ENCODE measurements at places on chromosomes 3 and 15.
A peak's percentile ranks its signal among the peaks of the same experiment; 100 is the strongest.

DNA sequence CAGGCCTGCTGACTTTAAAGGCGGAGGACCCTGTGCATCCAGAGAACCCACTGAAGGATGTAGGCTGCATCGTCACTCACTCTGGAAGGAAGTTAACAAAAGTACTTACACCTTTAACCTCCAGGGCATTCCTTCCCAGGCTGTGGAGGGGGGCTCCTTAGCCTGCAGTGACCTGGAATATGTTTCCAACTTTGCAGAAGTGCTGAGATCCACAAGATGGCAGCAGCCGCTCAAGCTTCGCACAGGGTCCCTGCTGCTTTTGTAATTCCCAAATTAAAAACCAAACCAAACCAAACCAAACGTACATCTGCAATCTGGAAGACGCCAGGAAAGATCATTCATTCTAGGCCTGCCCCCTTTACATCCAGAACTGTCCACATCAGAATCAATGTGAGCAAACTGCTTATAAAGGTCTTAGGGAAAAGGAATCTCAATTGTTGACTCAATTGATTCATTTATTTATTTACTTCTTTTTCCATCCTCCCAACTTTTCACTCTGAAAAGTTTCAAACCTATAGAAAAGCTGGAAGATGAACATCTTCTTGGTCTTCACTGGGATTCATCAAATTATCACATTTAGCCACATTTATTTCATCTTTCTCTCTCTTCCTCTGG, 70.5 kb upstream of the KLHL25 start:
- peak; percentile 84 for DNase-seq

GRCh38 chr3:194328053-194328657, 23.0 kb downstream of the CPN2 start:
- DNase-seq = no peak

- no peak for DNase-seq
Measured at GRCh38 chr3:138397983-138398382, 36.4 kb upstream of the ESYT3 start.

DNA sequence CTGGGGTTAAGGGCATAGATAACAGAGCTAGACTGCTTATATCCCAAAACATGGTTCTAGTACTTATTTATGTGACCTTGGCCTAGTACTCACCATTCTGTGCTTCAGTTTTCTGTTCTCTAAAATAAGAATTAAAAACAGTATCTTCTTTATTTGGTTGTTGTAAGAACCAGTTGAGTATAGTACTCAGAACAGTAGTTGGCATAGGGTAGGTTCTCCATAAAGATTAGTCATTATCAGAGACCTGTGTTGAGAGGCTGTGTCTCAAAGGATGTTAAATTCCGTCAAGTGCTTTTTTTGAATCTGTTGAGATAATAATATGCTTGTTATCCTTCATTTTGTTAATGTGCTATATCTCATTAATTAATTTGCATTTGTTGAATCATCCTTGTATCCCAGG, 47.4 kb upstream of the OSTN start:
- DNase-seq = no peak

- DNase-seq = no peak
Measured at GRCh38 chr3:72295276-72295961, 510.5 kb upstream of the PROK2 start.

DNA sequence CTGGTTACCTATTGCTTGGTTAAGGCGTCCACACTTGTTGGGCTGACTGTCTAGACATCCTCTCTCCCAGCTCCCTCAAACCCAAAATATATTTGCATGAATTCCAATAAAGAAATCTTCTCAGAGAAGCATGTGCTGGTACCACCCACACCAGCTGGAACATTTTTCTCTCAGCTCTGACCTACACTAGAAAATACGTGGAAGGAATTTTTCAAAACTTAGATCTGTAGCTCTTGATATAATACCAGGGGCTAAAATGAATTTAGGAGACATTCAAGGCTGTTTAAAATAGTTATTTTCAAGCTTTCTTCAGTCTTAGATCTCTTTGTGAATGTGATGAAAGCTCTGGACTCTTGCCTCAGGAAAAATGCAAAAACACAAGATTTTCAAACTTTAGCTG, 590.4 kb downstream of the PDCD6IP start:
- no peak for DNase-seq

- DNase-seq = no peak
Measured at GRCh38 chr15:57026016-57026592, 107.7 kb downstream of the TCF12 start.

DNA sequence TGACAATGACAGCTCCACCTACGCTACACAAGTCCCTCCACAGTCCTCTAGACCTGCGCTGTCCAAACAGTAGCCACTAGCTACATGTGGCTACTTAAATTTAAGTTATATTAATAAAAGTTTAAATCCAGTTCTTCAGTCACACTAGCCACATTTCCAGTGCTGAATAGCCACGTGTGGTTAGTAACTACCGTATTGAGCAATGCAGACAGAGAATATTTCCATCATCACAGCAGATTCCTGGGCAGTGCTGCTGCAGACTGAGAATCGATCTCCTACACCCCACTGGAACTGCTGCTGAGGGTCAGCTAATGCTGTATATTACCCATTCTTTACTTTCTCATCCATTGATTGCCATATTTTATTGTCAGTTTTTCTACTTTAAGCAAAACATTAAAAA, 40.9 kb downstream of the HDC start:
- no peak for DNase-seq

GRCh38 chr3:48090166-48090939, 74.1 kb upstream of the MAP4 start:
- no peak for DNase-seq

DNA sequence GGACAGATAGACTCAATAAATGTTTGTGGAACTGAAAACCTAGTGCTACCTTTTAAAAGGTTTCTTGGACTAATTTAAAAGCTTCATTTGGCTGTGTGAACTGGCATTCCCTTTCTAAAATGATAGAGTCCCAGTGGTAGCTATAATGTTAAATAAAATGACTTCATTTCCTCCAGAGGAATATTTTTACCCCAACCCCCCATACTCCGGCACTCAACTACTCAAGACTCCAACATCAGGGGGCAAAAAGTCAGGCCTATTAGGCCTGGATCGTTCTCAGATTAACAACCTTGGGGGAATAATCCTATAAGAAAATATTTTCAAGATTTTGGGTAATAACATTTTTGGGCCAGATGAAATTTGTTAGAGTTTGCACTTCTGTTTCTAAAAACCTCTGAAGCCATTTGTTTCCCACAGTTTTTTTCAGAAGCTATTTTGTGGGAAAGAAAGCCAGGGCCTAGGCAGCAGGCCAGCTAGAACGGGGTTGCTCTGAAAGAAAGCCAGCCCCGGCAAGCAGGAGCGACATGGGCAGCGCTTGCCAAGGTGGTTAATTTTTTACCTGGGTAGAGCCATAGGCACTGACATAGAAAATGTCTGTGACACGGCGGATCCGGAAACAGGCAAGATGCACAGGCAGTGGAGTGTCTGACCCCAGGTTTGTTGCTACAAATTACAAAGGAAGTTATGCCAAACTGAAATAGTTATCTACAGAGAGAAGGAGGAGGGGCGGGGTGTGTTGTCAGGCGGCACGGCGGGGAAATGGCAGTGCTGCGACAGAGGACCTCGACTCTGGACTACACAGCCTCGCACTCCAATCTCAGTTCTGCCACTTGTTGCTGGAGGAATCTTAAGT, 84.6 kb downstream of the MAGI1 start:
- no peak for DNase-seq

- no peak for DNase-seq
Measured at GRCh38 chr3:44661189-44661588, 12.7 kb downstream of the ZNF35 start.

- DNase-seq = no peak
Measured at GRCh38 chr15:81327516-81327915, 3.6 kb upstream of the STARD5 start.

GRCh38 chr3:30578479-30578878, 27.9 kb upstream of the TGFBR2 start:
- no peak for DNase-seq

GRCh38 chr3:121995161-121996137, 26.6 kb downstream of the ILDR1 start:
- DNase-seq = peak; percentile 78

DNA sequence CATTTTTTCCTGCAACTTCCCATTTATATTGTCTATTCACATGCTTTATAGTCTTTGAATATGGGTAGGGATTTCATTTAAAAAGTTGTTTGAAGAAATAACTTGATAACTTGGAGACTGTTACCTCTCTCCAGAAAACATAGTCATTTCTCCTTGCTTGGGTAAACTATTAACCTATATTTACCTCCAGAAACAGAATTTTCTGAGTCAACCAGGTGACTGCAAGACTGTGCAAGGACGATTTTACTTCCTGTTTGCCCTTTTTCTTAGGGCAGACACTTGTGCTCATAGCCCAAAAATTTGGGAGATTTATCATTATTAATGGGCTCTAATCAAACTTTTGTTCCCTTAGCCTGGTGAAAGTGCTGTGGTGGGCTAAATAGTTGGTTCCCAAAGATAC, 14.3 kb upstream of the MOBP start:
- DNase-seq = no peak

GRCh38 chr3:23611737-23612295, 193.9 kb upstream of the UBE2E1 start:
- no peak for DNase-seq

GRCh38 chr3:128847666-128848370, 31.6 kb upstream of the ACAD9 start:
- no peak for DNase-seq

DNA sequence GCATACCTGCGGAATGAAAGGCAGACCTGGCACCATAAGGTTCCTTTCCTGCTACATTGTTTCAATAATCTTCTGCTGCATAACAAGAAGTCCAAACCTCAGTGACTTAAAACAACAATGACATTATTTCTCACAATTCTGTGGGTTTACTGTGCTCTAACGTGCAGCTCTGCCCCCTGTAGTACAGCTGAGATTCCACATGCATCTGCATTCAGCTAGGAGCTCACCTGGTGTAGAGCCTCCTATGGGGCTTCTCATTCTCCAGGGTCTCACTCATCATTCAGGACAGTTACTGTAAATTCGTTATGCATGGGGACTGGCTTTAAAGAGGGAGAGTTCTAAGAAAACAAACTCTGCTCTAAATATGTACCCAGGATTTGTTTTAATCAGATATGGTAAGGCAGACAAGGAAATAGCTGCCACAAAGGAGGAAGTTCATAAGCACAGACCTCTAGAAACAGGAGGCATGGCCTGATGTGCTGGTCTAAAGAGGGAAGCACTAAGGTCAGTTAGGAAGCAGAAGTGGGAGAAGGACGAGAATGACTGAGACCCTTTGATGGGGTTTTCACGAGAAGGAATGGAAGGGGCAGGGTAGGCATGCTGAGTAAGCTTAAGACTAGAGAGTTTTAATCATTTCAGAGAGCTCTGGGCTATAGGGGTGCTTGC, 347.0 kb downstream of the NEK10 start:
- no peak for DNase-seq

GRCh38 chr3:169299129-169299528, 364.4 kb downstream of the MECOM start:
- no peak for DNase-seq

DNA sequence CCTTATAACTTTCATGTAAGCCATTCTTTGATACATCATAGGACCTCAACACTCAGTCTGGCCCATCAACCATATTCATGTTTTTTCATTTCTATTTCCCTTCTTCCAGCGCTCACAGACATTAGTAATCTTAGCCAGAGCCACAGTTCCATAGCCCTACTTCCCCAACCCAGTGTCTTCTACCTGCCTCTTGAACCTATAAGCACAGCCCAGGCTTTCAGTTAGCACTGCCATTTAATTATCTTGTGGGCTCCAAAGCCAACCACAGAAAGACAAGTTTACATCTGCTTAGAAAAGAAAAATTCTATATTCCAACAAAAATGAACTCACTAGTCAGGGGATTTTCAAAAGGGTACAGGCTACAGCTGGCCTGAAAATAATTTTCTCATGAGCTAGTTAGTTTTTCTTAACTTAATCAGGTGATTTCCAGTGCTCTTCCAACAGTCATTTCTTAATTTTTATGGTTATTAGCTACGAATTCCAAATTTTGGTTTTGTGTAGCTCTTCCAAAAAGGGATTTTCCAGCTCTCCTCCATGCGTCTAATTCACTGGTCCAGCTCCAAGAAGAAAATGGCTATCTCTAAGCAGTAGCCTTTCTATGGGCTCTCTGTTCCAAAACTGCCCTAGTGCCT, 13.7 kb downstream of the CD200 start:
- DNase-seq = no peak

DNA sequence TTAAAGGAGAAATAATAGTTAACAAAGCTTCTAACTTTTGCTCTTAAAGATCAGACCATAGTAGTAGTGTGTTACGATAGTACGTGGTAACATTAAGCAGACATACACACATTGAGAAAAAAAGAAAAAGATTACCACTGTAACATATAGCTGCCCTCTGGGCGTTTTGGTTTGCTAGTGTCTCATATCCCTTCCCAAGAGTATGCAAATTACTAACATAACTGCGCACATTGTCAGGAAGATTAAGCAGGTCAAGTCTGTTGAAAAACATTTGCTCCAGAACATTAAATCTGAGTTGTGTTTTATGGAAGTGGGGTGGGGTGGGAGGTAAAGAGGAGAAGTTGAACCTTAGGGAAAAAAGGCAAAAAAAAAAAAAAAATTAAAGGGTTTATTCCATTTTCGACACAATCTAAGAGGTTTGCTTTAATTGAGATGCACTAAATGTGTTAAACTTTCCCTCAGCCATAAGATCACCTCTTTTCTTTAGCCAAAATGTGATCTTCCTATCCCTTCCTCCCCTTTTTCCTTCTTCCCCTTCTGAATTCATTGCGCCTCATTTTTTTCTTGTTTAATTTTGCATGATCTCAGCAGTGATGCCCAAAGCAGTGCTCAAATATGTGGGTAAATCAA, 1.5 kb upstream of the LRIG1 start:
- DNase-seq = no peak

- no peak for DNase-seq
Measured at GRCh38 chr3:149016669-149017541, 25.6 kb downstream of the GYG1 start.

- DNase-seq = peak; percentile 63
Measured at GRCh38 chr3:48088056-48088748, 72.0 kb upstream of the MAP4 start.

GRCh38 chr3:191963182-191963581, 502.2 kb downstream of the PYDC2 start:
- DNase-seq = no peak

DNA sequence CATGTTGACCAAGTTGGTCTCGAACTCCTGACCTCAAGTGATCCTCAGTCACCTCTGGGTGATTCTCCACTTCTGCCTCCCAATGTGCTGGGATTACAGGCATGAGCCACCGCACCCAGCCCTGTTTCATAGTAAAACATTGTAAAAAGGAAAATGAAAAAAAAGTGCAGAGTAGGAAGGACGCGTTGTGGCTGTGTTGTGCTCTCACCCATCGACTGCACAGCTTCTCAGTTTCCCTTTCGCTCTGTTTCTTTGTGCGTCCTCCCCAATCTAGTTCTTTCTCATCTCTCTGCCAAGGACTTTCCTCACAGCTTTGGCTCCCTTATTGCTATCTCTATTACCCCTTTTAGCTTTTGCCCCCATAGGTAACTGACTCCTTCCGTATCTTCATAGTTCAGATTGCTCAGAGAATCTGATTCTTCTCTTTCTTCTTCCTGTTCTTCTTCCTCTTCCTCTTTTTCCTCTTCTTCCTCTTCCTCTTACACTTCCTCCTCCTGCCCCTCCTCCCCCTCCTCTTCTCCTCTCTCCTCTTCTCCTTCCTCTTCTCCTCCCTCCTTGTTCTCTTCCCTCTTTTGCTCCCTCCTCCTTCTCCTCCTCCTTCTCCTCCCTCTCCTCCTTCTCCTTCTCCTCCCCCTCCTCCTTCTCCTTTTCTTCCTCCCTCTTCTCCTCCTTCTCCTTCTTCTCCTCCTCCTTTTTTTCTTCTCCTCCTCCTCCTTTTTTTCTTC, 81.1 kb upstream of the VGLL4 start:
- DNase-seq = no peak

GRCh38 chr3:51967384-51968169, at the start of gene PCBP4:
Gene PCBP4, minus strand, starts transcription at chr3:51967454. Its CDS starts 6,214 bp downstream, at chr3:51961240.
- DNase-seq = peak; percentile 89

GRCh38 chr15:58357529-58358476, 74.0 kb upstream of the LIPC start:
- DNase-seq = no peak
